Tibial artery (tissue), 4 donors: ENCODE measurements at places on chromosomes 6 and 20.

DNA sequence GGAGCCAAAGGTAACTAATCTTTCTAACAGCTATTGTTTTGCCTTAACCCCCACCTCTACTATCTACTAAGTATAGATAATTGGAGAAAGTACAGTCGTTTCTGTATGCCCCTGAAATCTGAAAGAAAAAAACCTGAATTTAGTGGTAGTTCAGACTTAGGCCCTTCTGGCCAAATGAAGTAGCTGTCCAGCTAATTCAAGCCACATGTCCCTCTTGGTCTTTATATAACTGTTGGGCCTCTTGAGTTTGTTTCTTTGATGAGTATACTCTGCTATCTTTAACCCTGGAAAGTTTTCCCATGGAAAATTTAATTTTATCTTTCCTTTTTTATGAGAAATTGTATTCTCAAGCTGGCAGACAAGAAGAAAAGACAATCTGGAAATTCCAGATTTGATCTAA is 73.0 kb upstream of the FAM8A1 start:
- no peak for DNase-seq

DNA sequence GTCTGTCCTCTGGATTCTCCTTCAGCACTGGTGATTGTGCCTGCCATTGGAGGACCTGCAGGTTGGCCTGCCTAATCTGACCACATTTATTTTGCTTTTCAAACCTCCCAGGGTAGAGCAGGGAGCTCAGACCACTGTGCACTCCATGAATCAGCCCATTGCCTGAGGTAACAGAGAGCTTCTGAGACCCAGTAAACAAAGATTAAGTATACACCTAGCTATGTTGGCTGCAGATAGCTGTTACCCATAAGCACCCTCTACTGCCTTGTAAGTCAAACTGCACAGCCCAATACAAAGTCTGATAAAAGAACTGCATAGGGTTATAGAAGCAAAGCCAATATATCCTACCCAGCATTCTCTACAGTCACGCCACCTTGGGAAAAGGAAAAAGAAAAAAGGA is 338.7 kb downstream of the HTR1B start:
- no peak for DNase-seq

DNA sequence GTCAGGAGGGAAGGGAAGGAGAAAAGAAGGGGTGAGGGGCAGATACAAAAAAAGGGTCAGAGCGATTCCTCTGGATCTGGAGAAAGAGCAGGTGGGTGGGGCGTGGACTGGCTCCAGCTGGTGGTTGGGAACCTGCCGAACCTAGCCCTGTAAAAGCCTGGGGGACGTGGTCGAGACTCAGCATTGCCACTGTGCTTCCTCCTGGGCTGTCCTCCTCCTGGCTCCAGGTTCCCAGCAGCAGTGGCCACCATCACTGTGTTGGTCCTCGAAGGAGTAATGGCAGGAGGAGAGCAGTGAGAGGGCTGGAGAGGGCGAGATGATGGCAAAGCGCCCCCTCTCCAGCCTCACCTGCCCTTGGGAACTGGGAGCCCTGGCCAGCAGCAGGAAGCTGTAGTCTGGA is 3.5 kb upstream of the RAET1L start:
- no peak for DNase-seq

DNA sequence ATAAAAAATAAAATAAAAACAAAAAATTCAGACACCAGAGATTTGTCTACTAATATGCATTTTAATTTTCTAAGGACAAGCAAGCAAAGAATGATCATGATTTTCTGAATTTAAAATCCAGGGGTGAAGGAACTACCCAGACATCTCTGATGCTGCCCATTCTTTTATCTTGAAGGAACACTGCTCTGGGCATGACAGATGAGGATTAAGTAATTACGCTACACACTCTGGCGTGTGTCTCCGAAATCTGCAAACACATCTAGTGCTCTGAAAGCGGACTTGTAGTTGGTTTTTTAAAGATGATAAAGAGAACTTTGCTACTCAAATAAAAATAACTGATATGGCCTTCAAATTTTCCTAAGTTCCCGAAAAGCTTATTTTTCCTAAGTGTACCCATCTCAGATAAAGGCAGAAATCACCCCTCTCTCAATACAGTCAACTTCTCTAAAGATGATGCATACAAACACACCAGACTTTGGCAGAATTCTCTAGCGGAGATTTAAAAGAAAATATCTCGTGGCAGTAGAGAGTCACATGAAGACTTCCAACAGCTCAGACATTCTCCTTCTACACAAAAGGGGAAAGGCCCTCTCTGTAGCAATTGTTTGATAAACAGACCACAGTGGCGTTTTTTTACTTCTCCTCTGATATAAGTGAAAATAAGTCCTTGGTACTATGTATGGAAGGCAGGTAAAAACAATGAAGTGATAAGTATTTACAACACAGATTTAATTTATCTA is 133.8 kb downstream of the BACH2 start:
- DNase-seq, result no peak

DNA sequence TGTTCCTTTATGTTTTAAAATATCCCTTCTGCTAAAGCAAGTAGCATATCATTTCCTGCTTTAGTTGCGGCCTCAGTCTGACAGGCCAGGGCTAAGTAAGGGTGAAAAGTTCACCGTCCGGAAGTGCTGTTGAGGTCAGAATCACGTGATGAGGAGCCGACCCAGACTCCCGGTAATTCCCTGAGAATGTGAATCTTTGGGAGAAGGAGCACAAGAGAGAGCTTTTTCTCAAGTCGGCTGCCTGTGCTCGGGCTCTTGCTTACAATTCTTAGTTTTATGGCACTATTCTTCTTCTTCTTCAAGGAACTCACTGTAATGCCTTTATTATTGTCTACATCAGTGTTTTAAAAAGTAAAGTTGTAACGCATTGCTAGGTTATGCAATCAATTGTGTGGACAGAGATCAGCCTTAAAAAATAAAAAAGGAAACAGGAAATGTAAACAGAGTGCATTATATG is 309.3 kb downstream of the PRL start:
- peak; percentile 77 for DNase-seq

GRCh38 chr6:30345852-30346251 is 896 bp downstream of the RPP21 start:
- DNase-seq, result no peak
